ENCODE measurements at places on chromosomes 4 and X. TPM values are rescaled to one million over a fixed set of nuclear protein-coding genes. Genes with fewer than 3 reads are reported as not detected.

GRIA2 gene
- not detected for total RNA-seq

NDST3 gene
- total RNA-seq = 0.35 TPM

CCSER1 gene
- 5.7 TPM for total RNA-seq

STAP1 gene
- total RNA-seq = not detected

GRCh38 chr4:123871341-123871740, 474.7 kb downstream of the SPRY1 start:
- peak; percentile 45 for DNase-seq

- DNase-seq = no peak
These were observed 48.5 kb downstream of the MAGEC2 start for GRCh38 chrX:142156567-142156966.

DNA sequence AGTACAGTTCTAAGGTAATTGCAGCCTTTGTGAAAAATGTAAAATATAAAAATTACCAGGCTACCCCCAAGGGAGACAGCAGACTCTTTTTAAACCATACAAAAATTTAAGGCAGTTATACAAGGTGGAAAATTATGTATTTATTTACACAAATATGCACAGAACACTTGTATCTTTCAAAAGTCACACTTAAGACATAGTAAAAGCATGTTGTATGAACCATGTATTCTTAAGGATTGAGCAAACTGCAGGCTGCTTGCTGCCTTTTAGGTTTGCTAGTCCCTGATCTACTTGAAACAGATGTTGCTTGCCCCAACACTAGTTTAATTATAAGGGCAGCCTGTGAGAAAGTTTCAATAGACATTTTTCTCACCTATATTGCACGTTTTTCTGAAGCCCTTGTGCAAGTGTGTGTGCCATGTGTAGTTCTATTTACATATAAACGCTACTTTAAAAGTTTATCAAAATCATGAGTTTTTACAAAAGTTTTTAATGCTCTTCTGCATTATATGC, 72.8 kb downstream of the PRSS12 start:
- no peak for DNase-seq

- no peak for DNase-seq
These were observed 106.9 kb downstream of the FAM53A start for GRCh38 chr4:1576961-1577821.

DNA sequence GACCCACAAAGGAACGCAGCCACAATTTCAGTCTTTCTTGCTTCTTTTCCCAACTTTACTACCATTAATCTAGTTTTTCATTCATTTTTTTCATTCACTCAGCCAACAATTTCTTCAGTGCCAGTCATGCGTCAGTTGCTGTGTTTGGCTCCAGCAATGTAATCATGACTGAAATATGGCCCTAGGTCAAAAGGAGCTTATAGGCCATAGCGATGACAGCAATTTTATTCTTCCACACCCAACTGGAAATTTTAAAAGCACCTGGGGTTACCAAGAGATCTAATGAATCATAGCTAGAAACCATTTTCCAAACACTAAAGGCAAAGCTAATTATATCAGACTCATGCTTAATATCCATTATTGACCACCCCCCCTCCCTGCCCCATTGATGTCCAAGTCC, 29.8 kb upstream of the C1QTNF7 start:
- DNase-seq = no peak

DNA sequence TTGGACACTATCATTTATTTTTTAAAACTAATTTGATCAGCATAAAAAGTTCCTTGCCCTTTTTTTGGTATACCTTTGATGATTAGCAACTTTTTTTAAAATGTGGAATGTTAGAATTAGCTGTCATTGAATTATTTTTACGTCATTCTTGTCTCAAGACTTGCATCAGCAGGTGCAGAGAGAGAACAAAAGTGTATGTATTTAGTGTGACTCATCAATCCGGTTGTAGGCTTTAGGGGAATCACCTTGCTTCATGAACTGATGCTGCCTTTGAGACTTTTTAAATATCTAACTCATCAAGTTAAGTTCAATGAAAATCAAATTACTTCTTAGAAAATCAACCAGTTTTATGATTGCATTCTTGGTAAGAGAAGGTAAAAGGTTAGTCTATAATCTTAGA, 125.1 kb downstream of the ARX start:
- peak; percentile 41 for DNase-seq

All from renal cortical epithelial cell (primary cell).